Left ventricle myocardium superior (tissue), 1 donor: ENCODE measurements at places on chromosomes 1 and 21. TPM values are rescaled to one million over a fixed set of nuclear protein-coding genes. Genes with fewer than 3 reads are reported as not detected.

Gene SPATA6
- total RNA-seq, result 11.2 TPM

- no peak for DNase-seq
These were observed 73.5 kb downstream of the CHODL start for GRCh38 chr21:18318156-18318555.

DNA sequence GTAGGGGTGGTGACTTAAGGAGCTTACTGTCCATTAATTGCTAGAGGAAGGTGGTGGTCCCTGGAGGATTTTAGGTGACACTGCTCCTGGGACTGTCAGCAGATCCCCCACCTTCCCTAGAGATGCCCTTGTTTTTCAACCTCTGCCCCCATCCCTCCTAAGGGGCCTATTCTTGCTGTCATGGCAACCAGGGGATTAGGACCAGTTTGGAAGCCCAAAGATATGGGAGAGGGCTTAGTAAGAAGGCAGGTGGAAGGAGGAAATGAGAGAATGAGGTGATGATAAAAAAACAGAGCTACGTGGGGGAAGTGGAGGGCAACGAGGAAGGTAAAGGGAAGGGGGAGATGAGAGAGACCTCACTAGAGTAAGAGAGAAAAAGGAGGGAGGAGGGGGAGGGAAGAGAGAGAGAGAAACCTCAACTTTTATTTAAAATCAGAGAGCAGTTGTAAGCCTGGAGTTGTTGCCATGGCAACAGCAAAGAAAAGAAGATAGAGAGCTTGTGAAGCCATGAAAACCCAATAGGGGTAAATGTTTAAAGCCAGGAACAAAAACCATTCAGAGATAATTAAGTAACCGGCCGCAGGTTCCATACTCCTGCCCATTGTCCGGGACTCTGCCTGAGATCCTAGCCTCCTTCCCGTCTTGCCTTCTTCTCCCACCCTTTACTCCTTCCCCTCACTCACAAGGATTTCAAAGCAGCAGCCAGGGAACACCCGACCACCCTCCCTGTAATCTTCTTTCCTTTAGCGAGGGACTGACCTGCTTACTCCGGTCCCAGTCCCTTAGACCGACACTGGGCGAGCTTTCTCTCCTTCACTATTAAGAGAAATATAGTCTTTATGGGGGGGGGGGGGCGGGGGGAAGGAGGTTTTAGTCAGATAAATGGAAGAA is 20.6 kb downstream of the KIRREL1 start:
- no peak for DNase-seq

DNA sequence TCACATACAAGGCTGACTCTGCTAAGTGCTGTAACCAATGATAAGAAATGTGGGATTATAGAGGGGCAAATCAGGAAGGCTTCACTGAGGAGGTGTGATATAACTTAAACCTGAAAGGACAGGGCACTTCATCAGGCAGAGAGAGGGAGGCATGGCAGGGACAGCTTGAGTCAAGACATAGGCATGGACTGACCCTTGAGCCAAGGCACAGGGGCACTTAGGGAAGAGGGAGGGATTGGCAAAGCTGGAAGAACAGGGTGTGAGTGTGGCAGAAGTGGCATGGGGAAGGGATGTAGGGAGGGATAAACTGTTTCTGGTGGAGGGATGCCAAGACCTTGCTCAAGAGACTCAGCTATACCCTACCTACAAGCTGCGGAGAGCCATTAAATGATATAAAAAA is 81.3 kb downstream of the PLXNA2 start:
- DNase-seq, result no peak

- no peak for DNase-seq
These were observed 13.1 kb upstream of the EXO1 start for GRCh38 chr1:241834733-241835377.

Gene SLC6A9
- 1.6 TPM for total RNA-seq

Gene OR14A2
- total RNA-seq, result not detected

DNA sequence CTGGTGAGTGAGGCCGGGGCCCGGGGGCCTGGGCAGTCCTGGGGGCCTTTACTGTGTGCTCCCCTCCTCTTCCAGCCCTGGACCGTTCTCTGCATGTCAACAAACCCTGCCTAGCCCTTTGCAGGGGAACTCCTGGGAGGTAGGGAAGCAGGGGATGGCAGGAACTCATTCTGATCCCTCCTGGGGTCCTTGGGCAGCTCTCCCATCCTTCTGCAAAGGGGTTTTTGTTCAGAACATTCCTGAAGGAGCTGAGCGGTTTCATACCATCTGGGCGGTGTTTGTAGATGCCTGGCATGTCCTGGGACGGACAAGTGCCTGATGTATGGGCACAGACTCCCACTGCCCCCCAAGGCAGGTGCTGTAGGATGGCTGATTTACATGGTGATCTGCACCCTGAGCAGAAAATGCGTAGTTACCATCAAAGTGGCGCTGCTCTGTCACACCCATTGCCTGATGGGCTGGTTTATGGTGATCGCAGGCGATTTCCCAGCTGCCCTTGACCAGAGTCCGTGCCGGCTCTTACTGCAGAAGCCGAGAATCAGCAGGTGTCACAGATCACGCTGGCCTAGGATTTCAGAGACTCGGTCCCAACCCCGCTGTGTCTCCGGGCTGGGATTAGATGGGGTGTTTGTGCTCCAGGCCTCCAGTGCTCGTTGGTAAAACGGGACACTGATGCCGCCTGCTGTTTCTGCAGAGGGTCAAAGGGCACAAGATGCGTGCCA is 71.6 kb upstream of the TRAPPC10 start:
- no peak for DNase-seq

Gene TCEA3
- total RNA-seq, result 81.0 TPM

GRCh38 chr1:54493608-54494007 is 54.4 kb upstream of the ACOT11 start:
- no peak for DNase-seq

DNA sequence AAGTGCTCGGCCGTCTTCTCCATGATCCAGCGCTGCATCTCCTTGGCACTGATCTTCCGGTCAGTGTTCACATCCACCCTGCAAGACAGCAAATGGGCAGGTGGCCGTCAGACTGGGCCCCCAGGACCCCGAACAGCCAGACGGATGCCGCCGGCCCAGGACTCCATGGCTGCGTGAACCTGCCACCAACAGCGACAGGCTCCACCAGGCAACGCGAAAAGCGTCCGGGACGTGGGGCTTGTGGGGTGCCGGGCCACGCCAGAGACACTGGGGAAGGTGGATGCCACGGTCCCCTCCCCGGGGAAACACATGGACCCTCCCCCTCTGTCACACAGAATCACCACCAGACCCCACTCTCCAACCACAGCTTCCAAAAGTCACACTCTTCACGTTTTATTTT is 7.9 kb downstream of the SDF4 start:
- DNase-seq, result no peak

Gene SHE
- 10.2 TPM for total RNA-seq

Gene TOR1AIP2
- 47.4 TPM for total RNA-seq

DNA sequence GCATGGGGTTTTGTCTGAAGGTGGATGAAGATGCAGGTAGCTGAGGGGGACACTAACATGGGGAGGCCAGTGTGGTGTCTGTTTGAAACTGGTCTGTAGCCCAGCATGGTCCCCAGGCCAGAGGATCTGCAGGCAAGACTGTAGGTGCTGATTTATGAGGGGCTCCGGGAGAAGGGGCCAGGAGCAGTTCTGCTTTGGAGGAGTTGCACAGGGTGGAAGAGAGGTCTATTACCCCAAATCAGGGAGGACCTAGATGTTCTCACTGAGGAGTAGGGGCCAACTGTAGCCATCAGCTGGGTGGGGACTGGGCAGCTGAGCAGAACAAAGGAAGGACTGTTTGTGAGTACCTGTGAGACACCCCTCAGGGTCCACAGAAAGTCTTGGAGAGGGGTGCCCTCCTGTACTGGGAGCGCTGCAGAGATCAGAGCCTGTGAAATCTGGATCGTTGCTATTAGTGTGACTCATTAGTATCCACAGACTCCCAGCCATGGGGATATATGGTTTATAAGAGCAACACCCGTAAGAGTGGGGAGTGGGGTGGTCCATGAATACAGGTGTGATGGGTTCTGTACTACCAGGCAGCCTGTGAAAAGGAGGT is 64.3 kb upstream of the IRF2BP2 start:
- DNase-seq, result no peak

Gene RNU1-4
- total RNA-seq, result 4,234 TPM

- no peak for DNase-seq
These were observed 83.6 kb downstream of the CLIC4 start for GRCh38 chr1:24828887-24829192.

Gene OR2L13
- not detected for total RNA-seq

DNA sequence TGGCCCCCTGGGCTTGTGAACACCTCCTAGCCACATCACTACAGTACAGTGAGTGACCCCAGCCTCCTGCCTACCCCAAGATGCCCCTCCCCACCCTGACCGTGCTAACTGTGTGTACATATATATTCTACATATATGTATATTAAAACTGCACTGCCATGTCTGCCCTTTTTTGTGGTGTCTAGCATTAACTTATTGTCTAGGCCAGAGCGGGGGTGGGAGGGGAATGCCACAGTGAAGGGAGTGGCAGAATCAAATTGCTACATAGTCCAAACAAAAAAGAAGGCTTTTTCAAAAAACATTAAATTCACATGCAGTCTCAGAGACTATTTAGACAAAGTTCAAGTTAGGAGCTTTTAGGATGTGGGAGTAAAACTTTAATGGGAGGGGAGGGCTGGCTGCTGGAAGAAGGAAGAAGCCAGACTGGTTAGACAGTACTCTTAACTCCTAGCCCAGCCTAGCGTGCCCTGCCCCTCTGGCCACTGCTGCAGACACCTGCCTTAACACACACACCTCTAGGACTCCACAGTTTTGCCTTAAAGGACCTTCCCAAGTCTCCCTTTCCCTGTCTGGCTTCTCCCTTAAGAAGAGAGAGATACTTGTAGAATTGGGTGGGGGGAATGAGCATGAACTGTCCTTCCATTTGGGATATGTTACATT is 9.4 kb downstream of the PEA15 start:
- no peak for DNase-seq

Gene ITGB3BP
- total RNA-seq, result 12.0 TPM

- DNase-seq, result peak; percentile 90
These were observed 580 bp downstream of the INKA2 start for GRCh38 chr1:111738436-111739193.

DNA sequence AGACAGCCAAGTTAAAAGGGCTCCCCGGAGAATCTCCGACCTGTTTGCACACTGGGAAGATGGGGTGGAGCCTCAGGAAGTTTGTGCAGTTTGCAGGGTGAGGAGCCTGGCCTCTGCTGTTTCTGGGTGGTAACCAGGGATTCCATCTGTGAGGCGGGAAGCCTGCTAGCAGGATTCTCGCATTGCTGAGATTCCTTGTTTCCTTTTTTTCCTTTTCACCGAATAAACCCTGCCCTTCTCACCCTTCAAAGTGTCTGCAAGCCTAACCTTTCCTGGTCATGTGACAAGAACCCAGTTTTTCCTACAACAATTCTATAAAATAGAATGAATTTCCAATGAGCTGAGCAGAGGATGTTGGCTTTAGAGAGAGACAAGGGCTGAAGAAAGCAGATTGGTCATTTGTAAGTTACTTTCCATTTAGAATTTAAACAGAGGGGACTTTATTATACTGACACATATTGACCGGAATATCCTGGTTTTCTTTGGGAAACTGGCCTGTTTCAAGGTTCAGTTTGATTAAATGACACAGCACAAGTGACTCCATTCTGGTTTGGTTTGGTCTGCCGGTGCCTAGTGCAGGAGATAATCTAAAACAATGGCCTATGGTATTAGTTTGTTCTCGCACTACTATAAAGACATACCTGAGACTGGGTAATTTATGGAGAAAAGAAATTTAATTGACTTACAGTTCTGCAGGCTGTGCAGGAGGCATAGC is 48.7 kb upstream of the DNAH14 start:
- DNase-seq, result no peak

DNA sequence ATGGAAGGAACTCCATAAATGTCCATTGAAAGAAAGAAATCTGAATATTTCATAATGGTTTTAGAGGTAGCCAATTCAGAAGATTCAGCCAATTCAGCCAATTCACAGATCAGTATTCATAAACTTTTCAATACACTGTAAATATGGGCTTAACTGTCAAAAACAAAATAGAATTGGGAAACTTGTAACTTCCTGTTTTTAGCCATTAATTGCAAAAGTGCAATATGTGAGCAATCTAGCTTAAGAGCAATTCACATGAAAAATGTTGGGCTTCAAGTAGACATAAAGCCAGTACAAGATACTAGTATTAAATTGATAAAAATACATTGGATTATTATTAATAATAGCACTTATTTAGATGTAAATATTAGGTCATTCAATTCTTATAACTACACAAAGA is 27.5 kb upstream of the PLPPR4 start:
- DNase-seq, result no peak

GRCh38 chr1:24142546-24143534 is at the start of gene IL22RA1:
TSS of gene IL22RA1 (minus strand) at chr1:24143140. CDS start at chr1:24143082, 58 bp downstream.
- DNase-seq, result peak; percentile 58

Gene ANP32E
- 27.0 TPM for total RNA-seq

DNA sequence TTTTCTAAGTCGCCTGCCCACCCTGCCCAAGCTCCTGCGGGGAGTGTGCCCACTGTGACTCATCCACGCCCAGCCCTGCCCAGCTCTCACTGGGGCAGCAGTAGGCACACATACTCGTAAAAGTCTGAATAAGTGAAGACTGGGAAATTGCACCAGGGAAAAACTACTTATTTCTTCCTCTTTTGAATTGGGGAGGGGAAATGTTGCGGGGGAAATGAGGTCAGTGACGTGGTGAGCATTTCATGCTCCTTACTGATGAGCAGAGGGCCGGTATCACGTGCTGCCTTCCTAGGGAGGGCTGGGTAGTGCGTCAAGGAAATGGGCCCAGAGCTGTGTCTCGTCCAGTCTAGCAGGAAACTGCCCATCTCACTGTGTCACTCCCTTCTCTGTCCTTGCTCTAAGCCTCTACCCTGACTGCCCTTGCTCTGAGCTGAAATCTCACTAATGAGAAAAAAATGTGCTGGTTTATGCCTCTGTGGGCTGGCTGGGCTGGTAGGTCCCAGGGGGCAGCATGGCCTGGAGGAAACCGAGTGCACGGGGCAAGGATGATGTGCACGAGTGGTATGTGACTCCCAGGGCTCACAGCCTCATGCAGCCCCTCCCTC is 13.5 kb upstream of the TNFRSF1B start:
- DNase-seq, result peak; percentile 59

DNA sequence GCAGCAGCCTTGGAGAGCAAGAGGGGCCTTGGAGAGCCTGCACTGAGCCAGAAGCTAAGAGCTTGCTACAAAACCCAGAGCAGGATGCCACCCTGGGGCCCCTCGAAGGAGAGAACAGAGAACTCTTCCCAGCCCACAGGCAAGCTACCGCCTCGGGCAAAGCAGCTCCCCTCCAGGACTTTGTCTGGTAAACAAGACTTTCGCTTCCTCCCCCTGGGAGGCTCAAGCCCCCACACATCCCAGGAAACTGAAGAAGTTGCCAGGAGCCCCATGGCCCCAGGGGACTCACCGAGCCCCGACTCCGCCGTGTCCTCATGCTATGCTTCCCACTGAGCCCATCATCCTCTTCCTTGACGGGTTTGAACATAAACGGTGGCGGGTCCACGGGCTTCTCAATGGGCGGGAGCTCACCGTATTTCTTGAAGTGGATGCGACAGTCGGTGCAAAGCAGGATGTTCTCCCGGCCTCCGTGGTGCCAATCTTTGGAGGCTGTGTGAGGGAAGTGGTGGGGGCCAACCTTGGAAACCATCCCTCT is 45.9 kb downstream of the SLC45A1 start:
- DNase-seq, result peak; percentile 41

Gene ECM1
- total RNA-seq, result 14.0 TPM

Gene TAS1R3
- total RNA-seq, result 0.57 TPM

GRCh38 chr1:49394200-49394599 is 617.5 kb upstream of the BEND5 start:
- DNase-seq, result no peak
